Hematopoietic multipotent progenitor cell (in vitro differentiated cells): ENCODE measurements at places on chromosomes 4 and X. TPM values are rescaled to one million over a fixed set of nuclear protein-coding genes. Genes with fewer than 3 reads are reported as not detected.

The GPM6B gene
- total RNA-seq: 0.81 TPM

DNA sequence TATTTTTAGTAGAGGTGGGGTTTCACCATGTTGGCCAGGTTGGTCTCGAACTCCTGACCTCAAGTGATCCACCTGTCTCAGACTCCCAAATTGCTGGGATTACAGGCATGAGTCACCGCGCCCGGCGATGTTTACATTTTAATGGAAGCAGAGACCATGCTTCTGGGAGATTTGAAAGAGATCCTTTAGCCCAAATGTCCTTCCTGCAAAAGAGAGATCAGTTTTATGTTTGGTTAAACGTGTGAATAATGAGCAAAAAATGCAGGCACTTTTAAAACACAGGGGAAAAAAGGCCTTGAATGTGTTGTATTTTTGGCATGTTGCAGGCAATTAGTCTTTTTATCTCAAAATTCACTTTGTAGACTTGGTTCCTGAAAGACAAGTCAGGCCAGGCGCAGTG, 95.8 kb upstream of the ELOVL6 start:
- DNase-seq: no peak

DNA sequence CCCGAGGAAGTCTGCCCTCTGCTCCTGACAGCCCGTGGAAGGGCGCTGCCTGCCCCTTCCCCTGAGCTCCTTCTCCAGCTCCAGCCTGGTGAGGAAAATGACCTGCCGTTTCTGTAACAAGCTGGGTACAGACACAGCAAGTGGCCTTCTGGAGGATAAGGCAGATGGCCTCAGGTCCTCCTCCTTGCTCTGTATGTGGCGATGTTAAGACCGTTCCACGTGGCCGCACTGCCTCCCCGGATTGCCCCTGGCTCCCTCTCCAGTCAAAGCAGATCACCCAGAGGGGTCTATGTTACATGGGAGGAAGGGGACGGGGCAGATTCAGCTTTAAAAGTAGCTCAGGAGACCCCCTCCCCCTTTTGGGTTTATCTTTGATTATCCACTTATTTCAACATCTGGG, 80.3 kb upstream of the GATB start:
- no peak for DNase-seq

GRCh38 chr4:174464949-174465348, 57.3 kb downstream of the HPGD start:
- no peak for DNase-seq

The DGKK gene
- not detected for total RNA-seq

The ETDB gene
- not detected for total RNA-seq

The CENPI gene
- 1.9 TPM for total RNA-seq

GRCh38 chr4:104829761-104830160, 316.9 kb upstream of the TET2 start:
- DNase-seq: no peak

DNA sequence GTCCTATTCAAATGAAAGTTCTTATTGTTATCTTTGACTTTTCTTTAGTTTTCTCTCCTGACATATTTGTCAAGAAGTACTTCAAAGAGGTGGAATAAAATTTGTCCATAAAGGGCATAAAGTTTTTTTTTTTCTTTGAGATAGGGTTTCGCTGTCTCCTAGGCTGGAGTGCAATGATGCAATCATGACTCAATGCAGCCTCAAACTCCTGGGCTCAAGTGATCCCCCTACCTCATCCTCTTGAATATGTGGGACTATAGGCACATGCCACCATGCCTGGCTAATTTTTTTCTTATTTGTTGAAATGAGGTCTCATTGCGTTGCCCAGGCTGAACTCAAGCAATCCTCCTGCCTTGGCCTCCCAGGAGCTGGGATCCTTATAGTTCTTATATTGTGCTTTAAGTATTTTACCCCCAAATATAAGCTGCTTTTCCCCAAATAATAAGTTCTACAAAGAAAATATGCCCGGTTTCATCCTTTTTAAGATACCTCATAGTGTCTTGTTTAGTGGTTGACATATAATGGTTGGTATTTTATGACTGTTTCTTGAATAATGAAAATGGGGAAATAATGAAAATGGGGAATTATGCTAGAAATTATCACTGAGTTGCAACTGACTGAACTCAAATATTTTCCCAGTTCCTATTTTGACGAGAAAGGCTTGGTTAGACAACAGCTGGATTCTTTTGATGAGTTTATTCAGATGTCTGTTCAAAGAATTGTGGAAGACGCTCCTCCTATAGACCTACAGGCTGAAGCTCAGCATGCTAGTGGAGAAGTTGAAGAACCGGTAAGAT, 11.6 kb downstream of the POLR2B start:
- no peak for DNase-seq

The XAGE1A gene
- not detected for total RNA-seq

The LDB2 gene
- total RNA-seq: under 0.01 TPM

GRCh38 chrX:6311540-6311939, 82.9 kb upstream of the NLGN4X start:
- no peak for DNase-seq

- no peak for DNase-seq
Measured at GRCh38 chr4:89998469-89999011, 103.9 kb downstream of the MMRN1 start.

DNA sequence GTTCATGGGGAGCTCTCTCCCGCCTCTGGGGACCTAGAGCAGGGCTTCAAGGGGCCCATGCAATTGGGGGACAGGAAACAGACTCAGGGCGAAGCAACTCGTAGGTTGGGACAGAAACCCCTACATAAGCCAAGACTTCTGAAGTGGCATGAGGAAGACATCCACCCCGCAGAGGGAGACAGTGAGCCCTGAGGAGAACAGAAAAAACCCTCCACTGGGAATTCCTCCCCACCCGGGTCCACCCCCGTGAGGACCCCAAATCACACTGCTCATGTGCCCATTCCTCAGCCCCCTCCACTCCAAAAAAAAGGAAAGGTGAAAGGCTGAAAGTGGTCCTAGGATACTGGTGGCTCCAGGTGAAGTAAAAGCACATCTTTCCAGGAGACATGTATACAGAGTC, 74.0 kb downstream of the CPZ start:
- no peak for DNase-seq

DNA sequence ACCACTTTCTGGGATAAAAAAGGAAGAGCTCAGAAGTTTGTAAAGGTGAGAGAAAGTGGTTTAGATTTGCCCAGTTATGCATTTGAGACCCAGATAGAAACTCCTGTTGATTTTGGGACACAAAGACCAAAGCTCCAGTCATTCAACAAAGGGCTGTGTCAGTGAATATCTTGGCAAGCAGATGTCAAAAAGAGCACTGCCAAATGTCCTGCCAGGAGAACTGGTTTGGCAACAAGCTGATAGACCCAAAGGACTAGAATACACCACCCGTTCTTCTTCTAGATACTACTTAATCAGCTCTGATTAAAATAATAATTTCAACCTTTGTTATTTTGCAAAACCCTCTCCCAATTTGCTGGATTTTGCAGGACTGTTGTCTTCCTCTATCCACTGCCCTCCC, 121.4 kb downstream of the NHS start:
- DNase-seq: no peak

DNA sequence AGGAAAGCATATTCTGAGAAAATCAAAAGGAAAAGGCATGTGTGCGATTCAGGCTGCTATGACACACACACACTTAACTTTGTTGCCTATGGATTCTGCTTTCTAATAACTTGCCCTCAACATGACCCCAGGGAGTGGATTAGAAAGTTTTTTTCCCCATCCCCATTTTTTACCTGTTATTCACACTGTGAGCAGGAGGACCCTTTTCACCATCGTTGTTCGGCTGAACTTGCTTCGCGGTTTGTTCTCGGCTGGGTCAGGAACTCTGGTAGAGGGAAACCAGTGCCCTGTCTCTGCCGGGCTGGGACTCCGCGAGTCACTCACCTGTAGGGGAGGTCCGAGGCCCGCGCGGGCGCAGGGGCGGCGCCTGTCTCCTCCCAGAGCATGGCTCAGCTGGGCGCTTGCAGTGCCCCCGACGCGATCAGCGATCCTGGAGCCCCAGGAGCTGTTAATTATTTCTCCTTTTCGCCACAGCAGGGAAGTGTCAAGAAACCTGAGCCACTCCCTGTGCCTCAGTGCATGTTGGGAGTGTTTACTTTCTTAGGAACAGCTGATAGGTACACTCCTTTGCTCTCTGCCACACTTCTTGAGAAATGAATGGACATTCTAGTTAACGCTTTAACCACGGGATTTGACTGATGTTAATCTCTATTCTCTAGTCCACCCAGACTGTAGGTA, at the start of gene RASSF6:
Gene RASSF6 (minus strand): TSS at position 322 of the 678 bp plus-strand sequence. CDS start 8,641 bp downstream, outside the sequence.
- DNase-seq: peak; percentile 36

DNA sequence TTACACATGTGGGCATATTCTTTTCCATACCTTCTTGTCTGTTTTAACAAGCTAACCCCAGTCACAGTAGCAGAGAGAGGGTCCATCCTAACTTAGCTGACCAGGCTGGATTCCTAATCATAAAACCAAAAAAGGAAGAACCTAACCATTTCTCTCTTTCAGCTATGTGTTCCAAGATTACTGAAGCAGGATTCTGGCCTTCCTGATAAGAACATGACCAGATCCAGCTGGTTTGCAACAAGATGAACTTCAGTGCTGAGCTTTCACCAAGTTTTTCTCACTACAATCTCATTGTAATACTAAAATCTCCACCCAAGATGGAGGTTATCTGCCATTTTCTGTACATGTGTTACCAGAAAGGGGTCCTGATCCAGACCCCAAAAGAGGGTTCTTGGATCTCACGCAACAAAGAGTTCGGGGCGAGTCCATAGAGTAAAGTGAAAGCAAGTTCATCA, 20.4 kb upstream of the UBA6 start:
- DNase-seq: no peak

GRCh38 chrX:131235768-131236545, 53.1 kb downstream of the IGSF1 start:
- no peak for DNase-seq

DNA sequence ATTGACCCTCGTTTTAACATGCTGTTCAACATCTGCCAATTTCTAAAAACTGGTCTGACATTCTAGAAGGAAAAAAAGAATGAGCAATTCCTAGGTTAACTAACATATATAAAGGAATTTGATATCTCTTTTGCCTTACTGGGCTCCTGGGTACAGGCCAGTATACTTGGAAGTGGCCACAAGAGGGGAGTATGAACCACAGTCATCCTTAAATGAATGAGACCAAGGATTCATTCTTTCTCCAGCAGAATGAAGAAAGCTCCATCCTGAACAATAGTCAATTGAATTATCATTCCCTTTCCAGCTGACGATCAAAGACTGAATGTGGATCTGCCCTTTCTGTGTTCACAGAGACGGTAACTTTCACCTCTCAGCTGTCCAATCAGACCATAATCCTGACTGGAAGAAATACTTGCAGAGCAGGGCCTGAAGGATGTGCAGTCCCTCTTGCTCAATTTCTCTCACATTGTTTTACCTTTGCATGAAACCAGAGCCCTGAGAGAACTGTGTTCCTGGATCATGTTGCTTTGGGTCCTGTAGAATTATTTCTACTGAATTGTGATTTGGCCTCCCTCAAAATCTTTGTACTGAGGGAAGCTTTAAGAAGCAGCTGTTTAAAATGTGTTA, 14.8 kb upstream of the SPARCL1 start:
- DNase-seq: peak; percentile 21

DNA sequence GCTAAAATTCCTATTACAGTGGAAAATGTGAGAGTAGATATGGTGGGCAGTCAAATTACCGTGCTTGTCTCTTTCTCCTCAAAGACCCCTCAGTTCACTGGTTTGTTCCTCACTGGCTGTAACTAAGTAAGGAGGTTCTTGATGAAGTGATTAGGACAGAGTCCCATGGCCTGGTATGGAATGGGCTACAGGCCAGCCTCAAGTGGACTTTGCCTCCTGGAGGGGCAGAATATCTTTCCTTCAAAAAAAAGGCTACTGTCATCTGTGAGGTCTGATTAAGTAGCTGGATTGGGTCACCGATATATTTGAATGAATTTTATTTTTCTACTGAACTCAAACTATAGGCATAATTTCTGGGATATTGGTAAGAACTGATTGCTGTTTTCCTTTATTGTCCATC, 38.5 kb upstream of the TMEM164 start:
- no peak for DNase-seq

DNA sequence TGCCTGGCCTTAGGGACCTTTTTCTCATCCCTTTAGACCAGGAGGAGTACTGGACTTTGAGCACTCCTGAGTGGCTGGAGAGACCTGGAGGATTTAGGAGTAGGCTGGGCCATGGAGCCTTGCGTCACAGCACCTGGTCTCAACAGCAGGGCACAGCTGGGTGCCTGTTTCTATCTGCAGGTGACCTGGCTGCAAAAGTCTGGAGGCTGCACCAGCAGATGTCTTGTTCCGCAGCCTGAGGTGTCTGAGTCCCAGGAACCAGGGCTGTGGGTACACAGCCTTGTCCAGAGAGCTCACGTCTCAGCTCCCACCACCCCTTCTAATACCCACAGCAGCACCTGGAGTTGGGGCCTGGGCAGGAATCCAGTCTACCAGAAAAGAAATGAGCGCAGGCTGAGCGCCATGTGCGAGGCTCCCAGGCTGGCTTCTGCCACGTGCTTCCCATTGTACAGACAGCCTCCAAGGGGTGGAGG, 5.0 kb upstream of the NSD2 start:
- no peak for DNase-seq

The MAGEH1 gene
- 18.0 TPM for total RNA-seq

GRCh38 chrX:118100091-118100490, 16.5 kb downstream of the KLHL13 start:
- DNase-seq: no peak

GRCh38 chr4:175810073-175810730, 1.9 kb downstream of the GPM6A start:
- no peak for DNase-seq

DNA sequence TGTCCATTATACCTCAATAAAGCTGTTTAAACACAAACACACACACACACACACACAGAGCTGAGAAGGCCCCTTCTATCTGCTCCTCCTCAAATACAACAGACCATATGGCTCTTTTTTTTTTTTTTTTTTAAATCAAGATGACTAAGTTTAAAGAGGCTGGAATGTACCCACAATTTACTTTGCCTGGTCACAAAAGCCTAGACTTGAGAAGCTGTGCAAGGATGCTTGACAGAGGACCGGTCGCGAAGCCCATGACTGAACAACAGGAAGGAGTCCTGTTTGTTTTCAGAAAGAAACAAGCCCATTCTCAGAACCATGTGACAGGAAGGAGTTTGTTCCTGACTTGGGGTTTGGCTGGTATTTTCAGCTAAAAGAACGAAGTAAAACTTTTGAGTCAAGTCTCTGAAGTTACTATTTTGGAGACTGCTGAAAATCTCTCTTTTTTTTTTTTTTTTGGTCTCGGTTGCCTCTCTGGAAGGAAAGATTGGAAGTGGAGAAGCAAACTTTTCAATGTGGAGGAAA, 650.9 kb upstream of the TENM3 start:
- no peak for DNase-seq

DNA sequence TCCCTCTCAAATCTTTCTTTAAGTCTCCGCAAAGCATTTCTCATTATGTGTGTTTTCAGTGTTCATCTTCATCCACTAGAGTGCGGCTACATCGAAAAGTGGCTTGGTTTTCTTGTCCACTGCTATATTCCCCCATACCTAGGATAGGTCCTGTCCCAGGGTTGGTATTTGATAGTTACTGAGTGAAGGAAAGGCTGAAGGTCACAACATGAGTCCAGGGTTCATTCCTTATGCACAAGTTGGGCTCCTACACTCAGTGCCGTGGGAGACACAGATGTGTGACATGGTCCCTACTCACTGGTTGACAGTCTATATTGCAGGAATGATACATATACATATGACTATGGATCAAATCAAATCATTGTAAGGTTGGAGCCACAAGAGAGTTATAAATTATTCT, 55.4 kb upstream of the RELL1 start:
- no peak for DNase-seq

GRCh38 chr4:41819621-41820020, 71.1 kb upstream of the PHOX2B start:
- DNase-seq: no peak

The NCAPG gene
- total RNA-seq: 1.6 TPM

GRCh38 chr4:53932796-53933610, 131.4 kb downstream of the CHIC2 start:
- DNase-seq: no peak

The ZNF827 gene
- total RNA-seq: 20.5 TPM

The PROM1 gene
- total RNA-seq: 264 TPM
